GM23338 (cell line): ENCODE measurements at places on chromosomes 3 and 15. TPM values are rescaled to one million over a fixed set of nuclear protein-coding genes. Genes with fewer than 3 reads are reported as not detected.
A peak's percentile ranks its signal among the peaks of the same experiment; 100 is the strongest.

PRR23C gene
- polyA plus RNA-seq = not detected in 2 replicates

GRCh38 chr3:168952551-168952950, 711.0 kb downstream of the MECOM start:
- no peak for DNase-seq
- H3K27ac ChIP-seq = no peak overlapping the region
- no peaks in the 10 kb centered on the region for H3K27me3 ChIP-seq
- H3K4me3 ChIP-seq = no peak overlapping the region
- peaks cover 13% of the 10 kb centered on the region for H3K4me1 ChIP-seq

OSTN gene
- not detected in 2 replicates for polyA plus RNA-seq

GRCh38 chr3:170424879-170425278, 6.2 kb downstream of the CLDN11 start:
- peaks cover 20% of the 10 kb centered on the region for H3K27me3 ChIP-seq
- H3K36me3 ChIP-seq = no peaks in the 10 kb centered on the region
- H3K4me3 ChIP-seq = no peak overlapping the region

- H3K27ac ChIP-seq = no peak overlapping the region
- no peak for DNase-seq
- H3K36me3 ChIP-seq = no peaks in the 10 kb centered on the region
- H3K4me3 ChIP-seq = no peak overlapping the region
- H3K4me1 ChIP-seq = no peaks in the 10 kb centered on the region
Measured at GRCh38 chr3:89682556-89682955, 575.1 kb downstream of the EPHA3 start.

DNA sequence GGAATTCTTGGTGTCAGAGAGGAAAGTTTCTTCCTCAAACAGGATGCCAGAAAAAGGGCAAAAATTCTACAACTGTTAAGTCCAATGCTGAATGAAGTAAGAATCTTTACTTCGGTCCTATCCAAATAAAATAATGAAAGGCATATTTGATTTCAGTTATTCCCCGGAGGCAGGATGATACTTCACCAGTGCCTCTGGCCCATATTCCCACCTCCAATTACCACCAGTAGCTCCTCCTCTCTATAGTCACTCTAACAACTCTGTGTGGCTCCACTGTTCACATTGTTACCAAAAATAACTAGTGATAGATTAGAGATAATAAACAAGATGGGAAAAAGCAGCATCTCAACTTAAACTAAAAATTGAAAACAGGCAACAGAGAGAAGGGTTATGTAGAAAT, 20.7 kb downstream of the MAP1A start:
- no peaks in the 10 kb centered on the region for H3K4me1 ChIP-seq
- no peak overlapping the region for H3K4me3 ChIP-seq
- H3K36me3 ChIP-seq = no peaks in the 10 kb centered on the region
- H3K27ac ChIP-seq = no peak overlapping the region
- H3K27me3 ChIP-seq = no peaks in the 10 kb centered on the region

GRCh38 chr15:39747326-39747725, 35.3 kb downstream of the FSIP1 start:
- no peak for DNase-seq
- no peak overlapping the region for H3K27ac ChIP-seq
- peaks cover 10% of the 10 kb centered on the region for H3K4me1 ChIP-seq
- H3K4me3 ChIP-seq = no peak overlapping the region
- H3K27me3 ChIP-seq = no peaks in the 10 kb centered on the region

WDR82 gene
- 25.2 and 31.2 TPM in 2 replicates for polyA plus RNA-seq

DNA sequence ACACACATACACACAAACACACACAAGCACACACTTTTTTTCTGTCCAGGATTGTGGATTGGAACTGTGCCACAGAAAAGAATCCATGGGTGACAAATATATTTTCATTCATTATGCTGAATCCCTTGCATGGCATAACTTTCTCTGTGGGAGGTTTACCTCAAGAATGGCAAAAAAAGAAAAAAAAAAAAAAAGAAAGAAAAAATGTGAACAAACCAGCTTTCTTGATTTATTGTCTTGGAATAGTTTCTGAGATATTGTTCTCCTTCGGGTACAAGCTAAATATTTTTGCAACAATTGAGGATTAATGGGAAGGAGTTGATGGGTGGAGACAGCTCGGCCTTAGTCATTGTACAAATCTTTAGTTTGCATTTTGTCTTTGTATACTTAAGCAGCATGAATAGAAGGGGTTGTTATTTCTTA, 153.1 kb downstream of the GMNC start:
- H3K4me3 ChIP-seq = no peak overlapping the region
- DNase-seq = no peak
- H3K27me3 ChIP-seq = no peaks in the 10 kb centered on the region
- peaks cover 26% of the 10 kb centered on the region for H3K4me1 ChIP-seq

DNA sequence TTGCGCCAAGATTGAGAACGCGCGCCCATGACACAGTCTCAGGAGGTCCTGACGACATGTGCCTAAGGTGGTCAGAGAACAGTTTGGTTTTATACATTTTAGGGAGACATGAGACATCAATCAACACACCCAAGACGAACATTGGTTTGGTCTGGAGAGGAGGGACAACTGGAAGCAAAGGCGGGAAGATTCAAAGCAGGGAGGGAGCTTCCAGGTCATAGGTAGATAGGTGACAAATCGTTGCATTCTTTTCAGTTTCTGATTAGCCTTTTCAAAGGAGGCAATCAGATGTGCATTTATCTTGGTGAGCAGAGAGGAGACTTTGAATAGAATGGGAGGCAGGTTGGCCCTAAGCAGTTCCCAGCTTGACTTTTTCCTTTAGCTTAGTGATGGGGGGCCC, 828.4 kb upstream of the DPPA4 start:
- H3K4me3 ChIP-seq = peak overlapping the region; percentile 26; the same call in 1 of the 2 replicates
- DNase-seq = peak; percentile 59
- no peaks in the 10 kb centered on the region for H3K27me3 ChIP-seq
- no peaks in the 10 kb centered on the region for H3K36me3 ChIP-seq

RASGRP1 gene
- 0.54 and 1.1 TPM in 2 replicates for polyA plus RNA-seq

- H3K36me3 ChIP-seq = no peaks in the 10 kb centered on the region
- DNase-seq = no peak
- H3K27ac ChIP-seq = no peak overlapping the region
- H3K4me1 ChIP-seq = no peaks in the 10 kb centered on the region; the same call in 1 of the 2 replicates
- H3K27me3 ChIP-seq = no peaks in the 10 kb centered on the region
Measured at GRCh38 chr3:39903253-39903652, 93.8 kb downstream of the MYRIP start.

DNA sequence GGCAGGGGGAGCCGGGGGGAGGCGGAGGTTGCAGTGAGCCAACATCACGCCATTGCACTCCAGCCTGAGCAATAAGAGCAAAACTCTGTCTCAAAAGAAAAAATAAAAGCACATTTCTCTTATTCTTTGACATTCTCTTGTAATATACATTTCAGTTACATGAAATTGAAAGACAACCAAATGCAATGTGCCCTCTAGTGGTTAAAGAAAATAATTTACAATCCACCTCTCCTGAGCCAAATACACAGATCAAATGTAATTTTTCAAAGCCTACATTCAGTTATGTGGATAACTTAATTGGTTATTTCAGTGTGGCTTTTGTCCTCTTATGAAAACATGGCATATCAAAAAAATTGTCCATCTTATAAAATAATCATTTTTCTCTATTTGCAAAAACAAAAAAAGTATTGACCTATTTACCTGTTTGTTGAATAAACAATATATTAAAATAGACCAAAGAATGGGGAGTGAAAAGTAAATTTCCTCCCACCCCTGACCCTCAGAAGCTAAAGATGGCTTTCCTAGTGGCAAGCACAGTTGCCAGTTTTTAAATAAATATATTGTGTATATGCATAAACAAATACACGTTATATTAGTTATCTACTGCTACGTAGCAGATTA, 14.2 kb upstream of the U2SURP start:
- no peak overlapping the region for H3K27ac ChIP-seq
- H3K4me3 ChIP-seq = no peak overlapping the region
- peaks cover 2% of the 10 kb centered on the region; the same call in 1 of the 2 replicates for H3K4me1 ChIP-seq
- H3K36me3 ChIP-seq = no peaks in the 10 kb centered on the region
- DNase-seq = peak; percentile 58
- no peaks in the 10 kb centered on the region for H3K27me3 ChIP-seq

DNA sequence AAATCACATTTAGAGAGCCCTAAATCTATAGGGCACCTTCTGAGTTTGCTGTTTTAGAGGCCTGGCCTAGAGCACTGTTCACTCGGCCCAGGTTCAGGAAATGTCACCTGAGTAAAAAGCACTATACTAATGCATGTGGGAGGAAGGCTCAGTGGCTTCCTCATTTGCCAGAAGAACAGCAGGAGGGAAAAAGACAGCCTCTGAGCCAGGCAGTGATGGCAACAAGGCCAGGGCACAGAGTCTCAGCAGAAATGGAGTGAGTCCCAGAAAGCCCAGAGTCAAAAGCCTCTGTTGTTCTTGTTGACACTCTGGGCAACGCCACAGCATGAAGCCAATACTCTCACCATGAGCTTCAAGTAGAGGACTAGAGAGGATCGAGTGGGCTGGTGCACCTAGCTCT, 25.9 kb downstream of the LTF start:
- H3K4me1 ChIP-seq = peaks cover 8% of the 10 kb centered on the region; the same call in 1 of the 2 replicates
- no peaks in the 10 kb centered on the region for H3K27me3 ChIP-seq
- no peak overlapping the region for H3K27ac ChIP-seq
- H3K4me3 ChIP-seq = no peak overlapping the region
- no peaks in the 10 kb centered on the region for H3K36me3 ChIP-seq
- DNase-seq = no peak

GRCh38 chr3:126340081-126340511, 17.1 kb downstream of the KLF15 start:
- no peak overlapping the region for H3K27ac ChIP-seq
- no peaks in the 10 kb centered on the region for H3K4me1 ChIP-seq
- no peak for DNase-seq
- H3K36me3 ChIP-seq = no peaks in the 10 kb centered on the region
- H3K4me3 ChIP-seq = no peak overlapping the region
- no peaks in the 10 kb centered on the region for H3K27me3 ChIP-seq

GRCh38 chr3:117754058-117754457, 1044.5 kb downstream of the TUSC7 start:
- no peaks in the 10 kb centered on the region for H3K27me3 ChIP-seq
- H3K4me1 ChIP-seq = peaks cover 15% of the 10 kb centered on the region
- DNase-seq = no peak
- no peak overlapping the region for H3K4me3 ChIP-seq
- no peaks in the 10 kb centered on the region for H3K36me3 ChIP-seq
- no peak overlapping the region for H3K27ac ChIP-seq

EPHB1 gene
- polyA plus RNA-seq = 2.7 and 3.1 TPM in 2 replicates

DNA sequence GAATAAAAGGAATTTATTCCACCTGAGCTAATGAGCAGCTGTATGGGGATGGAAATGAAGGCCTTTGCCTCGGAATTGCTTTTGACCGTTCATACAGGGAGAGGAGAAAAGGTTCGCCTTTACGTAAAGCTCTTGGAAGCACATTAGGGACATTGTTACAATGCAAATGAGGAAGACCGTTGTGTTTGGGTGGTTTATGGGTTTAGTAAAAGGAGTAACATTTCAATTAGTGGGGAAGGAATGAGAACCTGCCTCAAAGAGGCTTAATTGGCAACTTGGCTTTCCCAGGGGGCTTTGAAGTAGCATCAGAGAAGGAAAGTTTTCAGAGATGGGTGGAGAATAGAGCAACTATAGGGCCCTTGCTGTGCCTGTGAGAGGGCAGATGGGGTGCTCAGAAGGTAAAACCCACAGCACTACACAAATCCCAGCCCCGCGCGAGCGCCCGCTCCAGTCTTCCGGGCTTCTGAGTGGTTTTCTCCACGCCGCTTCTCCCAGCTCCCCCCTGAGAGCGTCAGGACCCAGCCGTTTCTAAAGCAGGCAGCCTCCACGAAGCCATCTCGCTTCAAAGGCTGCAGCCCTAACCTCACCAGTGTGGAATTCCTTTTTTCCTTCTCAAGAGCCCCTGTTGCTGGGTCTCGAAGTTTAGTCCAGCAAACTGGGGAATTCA, 192.0 kb upstream of the HES1 start:
- peak overlapping the region; percentile 6; the same call in 1 of the 2 replicates for H3K27ac ChIP-seq
- peak overlapping the region; percentile 48 for H3K4me3 ChIP-seq
- H3K36me3 ChIP-seq = no peaks in the 10 kb centered on the region

MST1R gene
- polyA plus RNA-seq = 1.8 and 3.9 TPM in 2 replicates

ACKR2 gene
- polyA plus RNA-seq = not detected in 2 replicates

C3orf52 gene
- 7.9 and 8.1 TPM in 2 replicates for polyA plus RNA-seq

- no peaks in the 10 kb centered on the region for H3K27me3 ChIP-seq
- no peak for DNase-seq
Measured at GRCh38 chr3:60101621-60102020, 1051.8 kb upstream of the CFAP20DC start.

GRCh38 chr3:185465471-185465870, 33.4 kb downstream of the TMEM41A start:
- no peak overlapping the region for H3K4me3 ChIP-seq
- H3K27ac ChIP-seq = no peak overlapping the region
- no peaks in the 10 kb centered on the region for H3K36me3 ChIP-seq

EMC7 gene
- 50.0 and 55.1 TPM in 2 replicates for polyA plus RNA-seq

- no peak for DNase-seq
- H3K4me1 ChIP-seq = no peaks in the 10 kb centered on the region; the same call in 1 of the 2 replicates
- H3K36me3 ChIP-seq = no peaks in the 10 kb centered on the region
- H3K27me3 ChIP-seq = no peaks in the 10 kb centered on the region
- H3K27ac ChIP-seq = no peak overlapping the region
Measured at GRCh38 chr3:11240496-11240895, 31.7 kb upstream of the ATG7 start.

GRCh38 chr3:130392266-130392665, 46.8 kb downstream of the COL6A5 start:
- H3K4me1 ChIP-seq = no peaks in the 10 kb centered on the region
- H3K27me3 ChIP-seq = no peaks in the 10 kb centered on the region
- DNase-seq = no peak
- H3K27ac ChIP-seq = no peak overlapping the region

NAA50 gene
- 78.7 and 103 TPM in 2 replicates for polyA plus RNA-seq

GRCh38 chr3:160980740-160981139, 124.4 kb downstream of the B3GALNT1 start:
- H3K36me3 ChIP-seq = no peaks in the 10 kb centered on the region
- H3K27ac ChIP-seq = no peak overlapping the region
- H3K27me3 ChIP-seq = no peaks in the 10 kb centered on the region
- peaks cover 9% of the 10 kb centered on the region; the same call in 1 of the 2 replicates for H3K4me1 ChIP-seq
- no peak overlapping the region for H3K4me3 ChIP-seq
- DNase-seq = no peak

DNA sequence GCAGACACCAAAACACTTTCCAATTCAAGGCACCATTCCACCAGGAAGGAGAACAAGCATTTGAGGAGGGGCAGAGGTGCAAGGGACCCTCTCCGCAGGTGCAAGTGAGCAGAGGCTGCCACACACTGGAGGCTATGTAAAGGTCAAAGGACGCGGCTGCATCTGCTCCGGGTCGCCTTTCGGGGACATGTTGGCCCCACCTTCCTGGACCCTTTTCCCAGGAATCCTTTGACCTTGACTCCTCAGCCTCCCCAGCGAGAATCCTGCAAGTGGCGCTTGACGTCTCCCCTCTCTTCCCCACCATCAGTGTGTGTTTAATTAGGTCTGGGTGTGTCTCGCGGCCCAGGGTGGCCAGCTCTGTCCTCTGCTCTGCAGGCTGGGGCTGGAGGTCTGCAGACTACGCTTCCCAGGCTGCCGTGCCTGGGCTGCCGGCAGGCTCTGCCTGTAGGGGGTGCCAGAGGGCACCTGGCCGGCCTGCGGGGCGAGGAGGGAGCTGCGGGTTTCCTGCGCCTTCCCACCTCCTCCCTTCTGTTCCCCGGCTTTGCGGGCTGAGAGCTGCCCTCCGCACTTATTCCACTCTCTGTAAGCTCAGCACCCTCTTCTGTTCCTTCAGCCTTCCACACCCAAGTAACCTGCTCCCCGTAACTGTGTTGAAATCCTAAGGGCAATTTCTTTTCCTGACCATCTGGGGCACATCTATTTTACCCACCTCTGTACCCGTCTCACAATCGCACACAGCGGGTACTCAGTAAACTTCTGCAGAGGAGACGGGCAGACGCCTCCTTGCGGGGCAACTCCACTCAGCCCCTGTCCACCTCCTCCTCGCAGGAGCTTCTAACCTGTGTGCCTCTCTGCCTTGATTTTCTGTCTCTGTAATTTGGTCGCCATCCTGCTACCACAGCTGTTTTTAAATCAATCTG, 129.8 kb downstream of the NSMCE3 start:
- peaks cover 15% of the 10 kb centered on the region for H3K4me1 ChIP-seq
- H3K27ac ChIP-seq = no peak overlapping the region
- H3K27me3 ChIP-seq = no peaks in the 10 kb centered on the region
- H3K36me3 ChIP-seq = no peaks in the 10 kb centered on the region
- H3K4me3 ChIP-seq = peak overlapping the region; percentile 61
